ENCODE measurements at places on chromosomes 7 and 10.

DNA sequence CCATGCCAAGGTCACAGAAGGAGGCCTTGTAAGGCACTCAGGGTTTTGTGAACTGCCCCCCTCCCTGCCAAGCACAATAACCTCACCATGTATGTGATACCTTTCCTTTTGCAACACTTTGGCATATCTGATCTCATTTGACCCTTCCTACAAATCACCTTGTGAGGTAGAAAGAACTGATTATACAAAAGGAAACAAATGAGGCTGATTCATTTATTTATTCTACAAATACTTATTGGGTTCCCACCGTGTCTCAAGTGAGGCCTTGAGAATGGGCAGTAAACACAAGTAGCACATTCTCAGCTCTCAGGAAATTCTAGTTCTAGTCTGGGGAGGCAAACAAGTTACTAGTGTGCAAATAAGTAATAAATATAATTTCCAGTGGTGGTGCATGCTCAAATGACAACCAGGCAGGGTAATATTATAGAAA is 19.6 kb downstream of the PLCE1 start:
- DNase-seq, result no peak

DNA sequence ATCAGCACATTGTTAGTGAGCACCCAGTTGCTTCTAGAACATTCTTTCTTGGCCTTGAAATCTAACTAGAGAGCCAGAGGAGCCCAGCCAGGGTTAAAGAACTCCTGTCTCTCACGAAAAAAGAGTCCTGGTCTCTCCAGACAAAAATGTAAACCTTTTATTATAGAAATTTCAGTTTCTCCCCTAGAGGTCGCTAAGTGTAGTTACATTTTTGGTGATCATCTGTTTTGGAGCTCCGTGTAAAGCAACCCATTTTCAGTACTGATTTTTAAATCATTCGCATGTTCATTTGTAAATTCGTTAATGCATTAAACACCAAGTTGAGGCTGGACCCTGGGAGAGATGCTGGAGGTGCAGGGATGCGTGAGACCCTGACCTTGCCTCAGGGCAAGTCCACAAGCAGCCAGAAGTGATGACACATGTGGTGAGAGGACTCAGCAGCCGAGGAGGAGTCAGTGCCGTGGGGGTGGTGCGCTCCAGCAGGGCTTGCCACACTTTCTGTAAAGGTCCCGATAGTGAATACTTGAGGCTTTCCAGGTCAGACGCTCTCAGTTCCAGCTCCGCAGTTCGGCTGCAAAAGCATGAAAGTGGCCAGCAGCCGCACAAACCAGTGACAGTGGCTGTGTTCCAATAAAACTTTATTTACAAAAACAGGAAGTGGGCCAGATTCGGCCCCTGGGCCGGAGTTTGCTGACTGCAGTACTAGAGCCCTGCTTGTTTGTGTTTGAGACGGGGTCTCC is 578.6 kb upstream of the FOXK1 start:
- no peak for DNase-seq

DNA sequence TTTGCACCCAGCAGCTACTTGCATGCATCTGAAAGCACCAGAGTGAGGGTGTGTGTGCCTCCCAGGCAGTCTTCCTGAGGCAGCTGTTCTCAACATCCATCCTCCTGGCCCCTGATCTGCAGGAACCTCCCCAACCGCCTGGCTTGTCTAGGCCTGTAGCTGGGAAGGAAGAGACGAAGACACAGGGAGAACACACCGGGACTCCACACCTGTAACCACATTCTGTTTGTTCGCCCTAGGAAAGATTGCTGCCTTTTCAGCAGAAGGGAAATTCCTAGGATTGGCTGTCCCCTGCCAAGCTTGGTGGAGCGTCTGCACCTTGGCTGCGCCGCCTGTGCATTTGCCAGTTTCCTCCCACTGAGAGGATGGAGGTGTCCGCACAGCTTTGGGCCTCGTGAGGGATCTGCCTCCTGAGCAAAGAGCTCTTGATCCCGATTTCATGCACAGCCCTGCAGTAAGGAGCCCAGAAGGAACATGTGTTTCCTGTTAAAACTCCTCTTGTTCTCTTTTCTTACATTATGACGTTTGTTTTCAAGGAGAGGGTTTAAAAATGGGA is 154.6 kb downstream of the TPST1 start:
- DNase-seq, result peak; percentile 83

DNA sequence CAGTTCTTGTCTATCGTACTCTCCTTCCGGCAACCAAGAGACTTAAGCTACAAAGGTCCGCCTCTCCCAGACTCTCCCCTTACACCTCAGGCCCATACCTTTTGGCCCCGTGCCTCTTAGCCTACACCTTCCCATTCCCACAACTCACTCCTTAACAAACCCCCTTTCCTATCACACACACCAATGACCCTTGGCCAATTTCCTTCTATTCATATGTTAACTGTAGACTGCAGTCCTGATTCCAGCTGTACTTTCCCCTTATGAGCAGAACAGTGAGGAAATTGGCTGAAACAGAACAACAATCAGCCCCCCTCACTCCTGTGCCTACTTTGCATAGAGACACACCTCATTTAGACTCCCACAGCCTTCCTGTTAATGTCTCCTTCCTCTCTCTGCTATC is 1.4 kb upstream of the TMEM139 start:
- no peak for DNase-seq

DNA sequence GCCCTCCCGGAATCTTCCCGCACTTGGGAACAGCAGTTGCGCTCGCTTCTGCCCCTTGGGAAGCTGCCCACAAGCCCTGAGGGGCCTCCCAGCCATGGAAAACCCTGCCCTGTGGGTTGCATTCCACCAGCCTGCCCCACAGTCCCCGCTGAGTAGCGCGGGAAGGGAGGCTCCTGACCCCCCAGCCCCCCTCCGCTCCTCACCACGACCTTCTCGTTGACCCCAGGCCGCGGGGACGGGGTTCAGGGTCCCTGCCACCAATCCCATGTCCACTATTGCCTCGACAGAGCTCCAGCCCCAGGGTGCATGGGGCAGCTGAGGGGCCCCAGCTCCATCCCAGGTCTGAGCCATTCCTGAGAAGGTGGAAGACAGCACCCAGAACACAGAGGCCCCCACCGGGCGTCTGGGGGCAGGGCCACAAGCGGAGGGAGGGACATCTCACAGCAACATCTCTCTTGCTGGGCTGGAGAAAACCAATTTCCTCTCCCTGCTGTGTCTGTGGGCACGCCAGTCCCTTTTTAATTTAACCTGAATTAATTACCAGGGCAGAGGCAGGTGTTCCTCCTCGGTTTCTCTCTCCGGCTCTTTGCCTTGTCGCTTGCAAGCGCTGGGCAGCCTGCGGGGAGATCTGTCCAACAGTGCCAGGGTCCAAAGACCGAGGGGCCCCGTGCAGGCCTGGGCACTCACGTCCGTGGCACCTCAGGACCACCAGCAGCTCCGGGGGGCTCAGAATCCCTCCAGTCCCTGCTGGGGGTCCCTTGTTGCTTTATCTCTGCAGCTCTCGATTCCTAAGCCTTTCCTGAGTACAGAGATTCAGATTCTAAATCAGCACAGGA is 57.9 kb downstream of the FOXL3 start:
- peak; percentile 67 for DNase-seq

GRCh38 chr7:6338551-6339274 is 66.3 kb upstream of the CYTH3 start:
- peak; percentile 54 for DNase-seq

DNA sequence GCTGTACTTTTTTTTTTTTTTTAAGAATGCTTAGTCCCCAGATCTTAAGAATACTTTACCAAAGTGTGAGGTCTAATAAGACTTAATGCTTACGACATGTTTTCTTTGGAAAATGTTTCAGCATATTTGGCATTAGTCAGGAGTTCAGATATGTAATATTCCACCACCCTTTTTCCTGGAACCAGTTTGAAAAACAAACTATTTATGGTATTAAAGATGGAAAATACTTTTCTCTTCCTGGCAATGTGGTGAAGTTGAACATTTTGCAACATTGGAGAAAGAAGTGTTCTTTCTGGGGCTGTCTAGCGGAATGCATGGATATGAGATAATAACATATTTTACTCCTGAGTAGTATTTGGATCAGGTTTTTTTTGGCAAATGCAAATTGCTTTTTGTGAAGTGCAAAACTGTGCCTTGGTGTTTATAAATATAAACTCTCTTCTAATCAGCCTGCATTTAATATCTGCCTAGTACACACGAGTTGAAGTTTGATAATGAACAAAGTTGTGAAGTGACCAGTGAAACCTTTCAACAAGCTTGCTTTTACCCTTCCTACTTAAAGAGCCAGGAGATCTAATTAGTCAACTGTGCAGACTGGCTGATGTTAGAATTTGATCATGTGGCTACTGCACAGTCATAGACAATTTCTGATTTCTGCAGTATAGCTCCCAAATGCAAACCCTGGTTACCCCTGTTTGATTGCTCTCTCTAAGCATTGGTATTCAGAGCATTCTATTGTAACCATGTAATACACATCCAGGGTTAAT is 20.9 kb downstream of the MAP3K8 start:
- no peak for DNase-seq

- no peak for DNase-seq
Measured at GRCh38 chr10:83073472-83073871, 1065.8 kb upstream of the GHITM start.

GRCh38 chr7:124887247-124887646 is 42.4 kb downstream of the POT1 start:
- DNase-seq, result no peak

DNA sequence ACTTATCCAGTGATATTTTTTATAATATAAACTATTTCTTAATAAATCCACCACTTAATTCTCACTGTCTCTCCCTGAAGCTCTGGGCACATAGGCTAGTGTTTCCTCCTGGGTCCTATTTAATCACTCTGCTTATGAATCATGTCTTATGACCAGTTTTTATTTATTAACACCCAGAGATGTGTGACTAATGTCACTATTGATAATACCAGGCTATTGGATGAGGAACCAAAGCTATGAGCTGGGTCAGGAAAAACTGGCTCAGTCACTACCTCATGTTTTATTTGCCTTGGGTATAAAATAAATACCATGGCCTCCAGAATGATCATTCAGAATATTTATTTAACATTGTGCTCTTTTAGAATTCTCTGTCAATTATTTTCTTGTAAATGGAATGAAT is 5.2 kb downstream of the SEMA3E start:
- no peak for DNase-seq

- DNase-seq, result no peak
Measured at GRCh38 chr7:24604630-24605029, 31.4 kb downstream of the PALS2 start.

GRCh38 chr10:98920360-98920759 is 315.3 kb downstream of the HPSE2 start:
- no peak for DNase-seq

DNA sequence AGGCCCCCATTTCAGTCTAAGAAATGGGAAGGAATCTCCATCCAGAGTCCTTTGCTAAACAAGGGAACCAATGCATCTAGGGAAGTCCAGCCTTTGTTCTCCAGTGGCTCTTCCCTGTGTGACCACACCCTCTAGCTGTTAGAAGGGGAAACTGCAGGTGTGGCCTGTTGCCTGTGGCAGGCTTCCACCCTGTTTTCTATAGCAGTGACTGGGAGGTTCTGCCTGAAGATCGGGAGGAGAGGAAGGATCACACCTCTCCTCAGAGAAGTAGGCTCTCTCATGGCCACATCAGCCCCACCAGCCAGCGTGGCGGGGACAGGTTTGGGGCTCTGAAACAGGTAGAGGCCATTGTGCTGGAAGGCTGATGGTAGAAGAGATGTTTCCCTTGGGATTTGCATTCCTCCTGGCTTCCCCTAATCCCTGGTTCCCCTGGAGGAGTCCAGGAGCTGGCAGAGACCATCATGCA is 47.7 kb upstream of the TRIM8 start:
- DNase-seq, result peak; percentile 84

- no peak for DNase-seq
Measured at GRCh38 chr7:135519233-135519688, 9.4 kb upstream of the CNOT4 start.

Measured in cerebellar cortex (tissue), 1 donor.